ENCODE measurements at places on chromosomes 12 and 14. TPM values are rescaled to one million over a fixed set of nuclear protein-coding genes. Genes with fewer than 3 reads are reported as not detected.

The TEX22 gene
- 4.6 TPM for total RNA-seq

DNA sequence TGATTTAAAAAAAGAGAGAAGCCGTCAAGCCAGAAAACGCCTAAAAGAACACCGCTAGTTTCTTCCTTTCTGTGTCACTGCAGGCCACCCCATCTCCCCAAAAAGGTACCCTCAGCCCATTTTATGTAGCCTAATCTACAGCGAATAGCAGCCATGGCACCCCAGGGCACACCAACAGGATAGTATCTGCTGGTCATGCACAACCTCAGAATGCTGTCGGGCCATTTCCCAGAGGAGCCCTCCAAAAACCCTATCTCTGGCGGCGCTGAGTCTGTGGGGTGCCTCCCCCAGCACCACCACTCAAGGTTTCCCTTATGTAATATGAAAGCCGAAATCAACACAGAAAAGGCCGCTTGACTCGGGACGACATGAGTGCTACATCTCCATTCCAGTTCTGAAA lies 98.9 kb downstream of the BCL11B start:
- DNase-seq: no peak

DNA sequence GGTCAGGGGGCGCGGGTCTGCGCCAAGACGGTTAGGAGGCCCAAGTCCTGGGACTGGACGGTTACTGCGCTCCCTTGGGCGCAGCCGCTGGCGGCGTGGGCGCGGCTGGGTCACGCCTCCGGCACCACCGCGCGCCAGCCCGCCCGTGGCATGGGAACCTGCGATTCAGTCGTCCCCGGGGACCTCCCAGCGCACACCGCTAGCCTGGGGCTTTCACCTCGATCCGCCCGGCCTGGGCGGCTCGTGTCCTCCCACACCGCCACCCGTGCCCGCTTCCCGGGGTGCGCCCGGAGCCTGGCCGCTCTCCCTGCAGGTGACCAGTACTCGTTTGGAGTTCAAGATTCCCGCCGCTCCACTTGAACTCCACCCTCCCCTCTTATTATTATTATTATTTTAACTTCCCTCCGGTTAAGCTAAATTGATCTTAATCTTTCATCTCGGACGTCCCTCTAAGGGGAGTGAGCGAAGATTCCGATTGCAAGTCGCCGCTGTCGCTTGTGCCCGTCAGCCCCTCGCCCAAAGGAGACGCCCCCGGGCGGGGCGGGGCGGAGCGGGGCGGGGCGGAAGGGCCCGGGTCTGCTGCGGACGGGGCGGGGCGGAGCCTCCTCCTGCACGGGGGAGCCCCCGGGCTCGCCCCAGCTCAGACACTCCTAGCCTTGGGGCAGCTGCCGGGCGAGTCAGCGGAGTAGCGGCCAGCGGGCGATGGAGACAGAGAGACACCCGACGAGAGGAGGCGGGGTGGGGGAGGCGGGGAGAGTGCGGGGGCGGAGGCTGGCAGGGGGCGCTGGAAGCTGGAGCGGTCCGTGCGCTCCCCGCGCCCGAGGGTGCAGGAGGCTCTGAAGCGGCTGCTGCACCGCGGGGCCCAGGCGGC lies at the start of gene KCNMB4:
TSS of gene KCNMB4 (plus strand) at position 643 of the 871 bp plus-strand sequence. CDS start 445 bp downstream, outside the sequence.
- DNase-seq: peak; percentile 85

DNA sequence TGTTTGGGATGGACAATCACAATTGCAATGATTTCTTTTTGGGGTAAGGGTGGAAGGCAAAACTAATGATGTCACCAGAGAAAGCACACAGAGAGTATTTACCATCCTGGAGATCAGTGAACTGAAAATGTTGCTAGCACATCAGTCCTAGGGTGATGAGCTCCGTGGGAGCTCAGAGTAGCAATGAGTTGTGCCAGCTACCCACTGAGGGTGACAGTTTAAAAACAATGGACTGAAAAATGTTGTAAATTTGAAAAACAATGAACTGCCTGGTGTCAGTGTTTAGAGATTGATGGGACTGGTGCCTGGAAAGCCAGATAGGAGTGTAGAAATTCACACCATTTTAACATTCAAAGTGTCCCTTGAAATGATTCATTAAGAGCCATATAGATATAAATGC lies 198.5 kb downstream of the ATP23 start:
- no peak for DNase-seq

DNA sequence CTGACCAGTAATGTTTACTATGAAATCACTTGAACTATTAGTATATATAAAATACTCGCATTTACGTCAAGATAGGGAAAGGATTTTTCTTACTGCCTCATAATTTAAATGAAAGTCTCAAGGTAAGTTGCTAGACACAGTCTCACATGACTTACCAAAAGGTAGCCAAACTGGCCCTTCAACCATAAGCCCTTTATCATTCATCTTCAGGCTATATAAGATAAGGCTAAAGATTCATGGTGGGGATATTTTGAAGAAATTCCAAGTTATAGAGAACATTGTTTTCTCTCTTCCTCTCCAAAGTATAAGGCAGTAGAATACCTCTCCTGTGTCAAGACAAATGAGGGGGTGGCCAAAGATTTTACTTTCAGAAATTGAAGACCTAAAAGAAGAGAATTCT lies 23.4 kb downstream of the KIF21A start:
- no peak for DNase-seq

GRCh38 chr12:105227879-105228278 lies 8.1 kb downstream of the APPL2 start:
- DNase-seq: no peak

The BEST3 gene
- not detected for total RNA-seq

DNA sequence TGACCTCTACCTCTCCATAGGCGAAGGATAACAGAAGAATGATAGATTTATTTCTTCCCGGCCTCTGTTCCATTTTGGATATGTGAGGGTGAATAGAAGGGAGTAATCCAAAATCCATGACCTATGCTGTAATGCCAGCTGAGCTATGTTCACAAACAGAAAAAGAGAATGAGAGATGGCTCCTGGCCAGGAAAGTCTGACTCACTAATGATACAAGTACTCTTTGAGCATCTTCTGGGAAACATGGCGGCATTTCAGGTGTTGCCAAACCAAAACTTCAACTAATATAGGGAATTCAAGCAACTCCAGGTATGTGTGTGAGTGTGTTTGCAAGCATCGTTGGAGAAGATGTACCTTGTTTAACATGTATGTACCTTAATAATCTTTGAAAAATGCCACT lies 55.1 kb downstream of the MED13L start:
- no peak for DNase-seq

GRCh38 chr14:36096090-36096489 lies 80.4 kb downstream of the PTCSC3 start:
- no peak for DNase-seq
